ENCODE measurements at places on chromosomes 4 and X.

- no peak for DNase-seq
These were observed 50.5 kb upstream of the UGT2B4 start for GRCh38 chr4:69546134-69546765.

- DNase-seq: no peak
These were observed 48.4 kb upstream of the PRPS1 start for GRCh38 chrX:107579956-107580355.

DNA sequence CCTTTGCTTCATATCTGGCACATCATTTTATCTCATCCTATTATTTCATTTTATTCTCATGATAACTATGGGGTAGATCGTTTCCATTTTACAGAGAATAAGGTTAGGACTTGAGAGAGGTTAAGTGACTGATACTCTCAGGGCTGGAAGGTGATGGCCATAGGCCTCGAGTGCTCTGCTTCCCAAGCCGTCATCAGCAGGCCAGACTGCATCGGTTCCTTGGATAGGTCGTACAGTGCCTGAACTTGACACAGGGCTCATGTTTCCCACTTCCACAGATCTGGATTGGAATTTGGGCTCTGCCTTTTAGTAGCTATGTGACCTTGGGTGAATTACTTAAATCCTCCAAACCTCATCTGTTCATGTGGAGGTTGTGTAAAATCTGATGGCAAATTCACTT, 81.4 kb downstream of the TMEM131L start:
- DNase-seq: no peak

DNA sequence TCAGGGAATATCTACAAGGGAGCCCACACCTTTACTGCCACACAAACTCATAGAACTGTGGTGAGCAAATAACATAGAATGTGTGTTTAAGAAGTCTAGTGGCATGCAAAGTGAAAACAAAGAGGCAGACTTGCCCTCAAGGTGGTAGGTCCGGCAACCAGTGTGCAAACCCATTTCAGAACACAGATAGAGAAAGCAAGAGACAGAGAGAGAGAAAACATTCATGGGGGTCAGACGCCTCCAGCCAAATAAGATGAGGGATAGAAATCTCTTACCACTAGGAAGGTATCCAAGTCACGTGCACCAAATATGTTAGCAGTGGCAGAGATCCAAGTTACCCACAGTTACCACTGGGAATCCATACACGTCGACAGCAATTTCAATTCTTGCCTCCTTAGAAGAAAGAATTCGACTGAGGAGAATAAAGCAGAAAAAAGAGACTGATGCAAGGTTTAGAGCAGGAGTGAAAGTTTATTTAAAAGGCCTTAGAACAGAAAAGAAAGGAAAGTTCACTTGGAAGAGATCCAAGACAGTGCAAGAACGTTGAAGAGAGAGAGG, 252.8 kb downstream of the NAP1L3 start:
- no peak for DNase-seq

- DNase-seq: peak; percentile 56
These were observed 3.5 kb upstream of the IQSEC2 start for GRCh38 chrX:53284684-53285447.

DNA sequence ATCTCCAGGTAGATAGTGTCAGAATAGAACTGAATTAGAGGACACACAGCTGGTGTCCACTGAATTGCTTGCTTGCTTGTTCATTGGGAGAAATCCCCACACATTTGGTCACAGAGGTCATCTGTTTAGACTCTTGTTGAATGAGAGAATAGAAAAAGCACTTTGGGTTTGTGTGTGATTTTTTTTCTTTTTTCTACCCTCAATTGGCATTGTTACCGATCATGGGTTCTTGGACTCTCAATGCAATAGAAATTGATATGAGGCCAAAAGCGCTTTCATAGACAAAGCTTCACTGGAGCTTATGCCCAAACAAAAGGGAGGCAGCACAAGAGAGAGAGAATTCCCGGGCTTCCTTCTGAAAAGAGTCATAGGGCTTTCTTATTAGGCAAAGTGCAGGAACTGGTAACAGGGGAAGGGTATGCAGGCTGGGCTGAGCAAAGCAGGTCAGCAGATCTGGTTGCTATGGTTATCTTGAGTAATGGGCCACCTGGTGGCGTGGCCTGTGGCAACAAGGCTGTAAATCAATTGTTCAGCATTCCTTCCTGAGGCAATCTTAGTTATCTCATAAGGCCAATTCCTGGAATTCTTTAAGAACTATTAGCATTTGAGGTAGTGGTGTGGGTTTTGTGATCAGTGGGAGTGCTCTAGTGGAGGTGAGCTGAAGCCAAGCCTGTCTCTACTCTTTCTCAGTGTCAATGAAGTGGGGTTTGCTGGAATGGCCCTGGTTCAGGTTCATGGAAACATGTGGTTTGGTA, 5.3 kb upstream of the GPR82 start:
- DNase-seq: no peak

- peak; percentile 37 for DNase-seq
These were observed 63.7 kb upstream of the TLR2 start for GRCh38 chr4:153620352-153620751.

DNA sequence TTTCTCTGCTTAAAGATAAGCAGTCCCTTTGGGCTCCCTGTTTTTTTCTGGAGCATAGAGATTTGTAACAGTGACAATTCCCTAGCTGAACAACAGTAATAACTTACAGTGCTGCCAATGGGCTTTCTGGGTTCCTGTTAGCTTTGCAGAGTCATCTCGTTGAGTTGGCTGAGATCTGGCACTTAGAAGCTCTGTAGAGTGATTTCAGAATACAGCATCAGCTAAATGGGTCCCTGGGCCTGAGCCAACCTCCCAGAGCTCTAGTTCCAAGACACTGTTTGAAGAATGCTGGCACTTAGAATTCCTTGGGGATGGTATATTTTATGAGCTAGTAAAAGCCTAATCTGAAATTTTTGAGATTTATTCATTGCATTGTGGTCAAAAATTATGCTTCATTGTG, 43.5 kb upstream of the SERTM2 start:
- DNase-seq: no peak

- peak; percentile 21 for DNase-seq
These were observed 671 bp downstream of the SLC7A11 start for GRCh38 chr4:138241281-138242075.

DNA sequence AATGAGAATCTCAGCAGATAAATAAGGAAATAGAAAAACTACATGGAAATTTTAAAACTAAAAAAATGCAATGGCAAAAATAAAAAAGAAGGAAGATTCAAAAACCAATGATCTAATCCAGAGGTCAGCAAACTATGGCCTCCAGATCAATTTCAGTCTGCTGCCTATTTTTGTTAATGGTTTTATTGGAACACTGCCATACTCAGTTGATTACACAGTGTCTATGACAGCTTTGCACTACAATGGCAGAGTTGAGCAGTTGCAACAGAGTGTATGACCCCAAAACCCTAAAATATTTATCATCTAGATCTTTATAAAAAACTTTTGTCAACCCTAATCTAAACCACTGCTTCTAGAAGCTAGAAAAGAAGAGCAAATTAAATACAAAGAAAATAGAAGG, 170.3 kb downstream of the RAB28 start:
- DNase-seq: no peak
